Astrocyte of the cerebellum (primary cell): ENCODE measurements at places on chromosomes 4 and X.

DNA sequence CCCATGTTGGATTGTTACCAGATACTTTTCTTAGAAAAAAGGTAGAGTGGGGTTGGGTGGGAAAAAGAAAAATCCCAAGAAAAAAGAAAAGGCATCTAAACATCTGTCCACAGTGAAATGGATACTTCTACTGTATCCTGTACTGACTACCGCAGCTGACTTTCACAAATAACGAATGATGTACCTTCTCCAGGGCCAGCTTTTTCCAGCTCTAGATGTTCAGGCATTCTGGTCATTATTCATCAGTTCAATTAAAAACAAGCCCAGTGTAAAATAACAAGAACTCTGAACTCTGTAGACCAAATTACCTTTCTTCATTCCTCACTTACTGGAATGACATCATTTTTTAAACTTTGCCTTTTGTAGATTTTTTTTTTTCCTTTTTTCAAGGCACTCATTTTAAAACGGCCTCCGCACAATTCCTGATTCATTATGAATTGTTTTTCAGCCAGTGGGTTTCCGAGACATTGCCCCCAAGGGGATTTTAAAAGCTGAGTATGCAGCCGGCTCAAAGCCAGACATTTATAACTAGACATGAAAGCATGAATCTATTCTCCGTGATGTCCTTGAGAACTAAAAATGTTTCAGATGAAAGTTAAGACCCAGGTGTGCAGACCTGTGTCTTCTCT is 113.5 kb downstream of the PRKX start:
- DNase-seq, result peak; percentile 1

DNA sequence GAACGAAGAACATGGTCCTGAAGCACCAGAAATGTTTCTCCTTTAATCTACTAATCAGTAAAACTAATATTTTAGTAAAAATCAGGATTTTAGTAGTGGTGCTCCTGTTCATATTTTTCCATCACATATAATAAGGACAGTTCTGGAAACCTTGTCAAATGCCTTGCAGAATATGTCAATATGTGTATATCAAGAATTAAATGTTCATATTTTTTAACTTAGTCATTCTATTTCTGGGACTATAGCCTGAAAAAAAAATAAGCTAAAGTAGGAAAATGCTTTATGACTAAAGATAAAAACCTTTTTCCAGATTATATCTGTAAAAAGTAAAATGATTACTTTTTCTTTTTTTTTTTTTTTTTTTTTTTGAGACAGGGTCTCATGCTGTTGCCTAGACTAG is 65.1 kb downstream of the MAB21L2 start:
- DNase-seq, result no peak

- DNase-seq, result no peak
Observed at GRCh38 chrX:152418025-152418424, 33.1 kb downstream of the GABRA3 start.

GRCh38 chr4:174467107-174467506 is 55.2 kb downstream of the HPGD start:
- DNase-seq, result peak; percentile 2

- no peak for DNase-seq
Observed at GRCh38 chrX:21698272-21698671, 40.1 kb upstream of the KLHL34 start.

DNA sequence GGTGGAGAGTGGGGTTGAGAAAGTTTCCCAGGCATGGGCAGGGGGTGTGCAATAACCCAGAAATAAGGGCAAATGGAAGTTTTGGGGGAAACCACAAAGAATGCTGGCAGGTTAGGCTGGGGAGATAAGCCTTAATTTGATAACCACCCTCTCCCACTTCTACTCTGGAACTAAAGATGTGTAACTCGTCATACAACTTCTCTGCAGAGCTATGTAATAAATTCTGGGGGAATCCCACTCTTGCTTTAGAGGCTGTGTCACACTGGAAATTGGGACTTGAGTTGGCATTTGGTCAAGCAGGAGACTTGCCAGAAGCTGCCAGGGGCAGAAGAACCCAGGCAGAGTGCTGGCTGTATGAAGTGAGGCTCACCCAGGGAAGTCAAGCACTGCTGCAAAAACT is 170.9 kb upstream of the CPEB2 start:
- DNase-seq, result no peak

GRCh38 chr4:125551466-125551865 is 236.7 kb downstream of the FAT4 start:
- DNase-seq, result no peak

DNA sequence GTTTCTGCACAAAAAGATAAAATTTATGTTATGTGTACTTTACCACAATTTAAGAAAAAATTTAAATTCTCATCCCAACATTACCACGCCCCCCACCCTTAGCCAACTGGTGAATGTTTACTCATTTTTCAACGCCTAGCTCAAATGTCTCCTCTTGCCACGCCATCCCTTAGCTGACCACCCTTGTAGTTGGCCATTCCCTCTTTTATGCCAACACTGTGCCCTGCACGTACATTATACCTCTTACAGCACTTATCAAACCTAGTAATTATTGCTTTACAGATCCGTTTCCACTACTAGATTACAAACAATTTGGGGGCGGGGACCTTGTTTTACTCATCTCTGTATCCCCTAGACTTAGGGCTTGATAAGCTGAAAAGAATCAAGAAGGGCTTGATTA is 644 bp downstream of the ERCC6L start:
- no peak for DNase-seq

DNA sequence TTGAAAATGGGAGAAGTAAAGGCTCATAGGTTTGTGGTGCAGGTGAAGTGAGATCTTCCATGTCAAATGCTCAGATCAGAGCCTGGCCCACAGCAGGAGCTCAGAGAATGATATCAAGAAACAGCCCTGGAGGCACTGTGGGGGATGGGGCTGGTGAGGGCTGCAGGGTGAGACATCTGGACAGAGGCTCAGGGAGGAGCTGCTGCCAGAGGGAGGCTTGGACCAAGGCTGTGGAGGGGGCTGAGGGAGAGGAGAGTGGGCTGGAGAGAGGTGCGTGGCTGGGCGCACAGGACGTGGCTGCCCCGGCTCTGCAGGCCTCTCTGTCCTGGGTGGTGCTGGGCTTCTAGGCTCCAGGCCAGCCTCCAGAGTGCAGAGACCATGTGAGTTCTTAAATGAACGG is 5.6 kb downstream of the SORCS2 start:
- no peak for DNase-seq

- no peak for DNase-seq
Observed at GRCh38 chr4:85170241-85170640, 203.8 kb upstream of the WDFY3 start.

- DNase-seq, result no peak
Observed at GRCh38 chr4:123248085-123248659, 148.4 kb upstream of the SPRY1 start.

GRCh38 chr4:96974295-96974694 is 1134.4 kb downstream of the PDHA2 start:
- no peak for DNase-seq
